Adrenal gland (tissue), 19 donors: ENCODE measurements at places on chromosomes 11 and 22. TPM values are rescaled to one million over a fixed set of nuclear protein-coding genes. Genes with fewer than 3 reads are reported as not detected.

PHOX2A gene
- not detected for total RNA-seq

BARX2 gene
- not detected for total RNA-seq

CREB3L1 gene
- 28.8 TPM for total RNA-seq

TBX1 gene
- total RNA-seq: 4.6 TPM

CARS1 gene
- 17.2 TPM for total RNA-seq

TREH gene
- not detected for total RNA-seq

LMNTD2 gene
- 1.3 TPM for total RNA-seq

DCHS1 gene
- 8.6 TPM for total RNA-seq

BCO2 gene
- total RNA-seq: 35.7 TPM

TIGD3 gene
- total RNA-seq: 0.33 TPM

MS4A6E gene
- not detected for total RNA-seq

GVQW3 gene
- total RNA-seq: 2.5 TPM

PRMT3 gene
- 21.4 TPM for total RNA-seq

MRGPRX3 gene
- total RNA-seq: not detected

MEI1 gene
- not detected for total RNA-seq

PGA5 gene
- not detected for total RNA-seq

TRIM29 gene
- total RNA-seq: 0.31 TPM

TESMIN gene
- total RNA-seq: 6.6 TPM

FDXACB1 gene
- 4.0 TPM for total RNA-seq

LTO1 gene
- total RNA-seq: 24.1 TPM

WDR74 gene
- total RNA-seq: 45.7 TPM

C11orf86 gene
- total RNA-seq: 0.41 TPM

CCDC81 gene
- total RNA-seq: not detected

INS gene
- not detected for total RNA-seq

LGALS12 gene
- total RNA-seq: 1.2 TPM

ISX gene
- not detected for total RNA-seq

VSIG10L2 gene
- not detected for total RNA-seq

MMP13 gene
- not detected for total RNA-seq

MUS81 gene
- 17.5 TPM for total RNA-seq

SNX32 gene
- total RNA-seq: not detected

PRDM10 gene
- total RNA-seq: 10.1 TPM

C22orf31 gene
- not detected for total RNA-seq

ANO1 gene
- total RNA-seq: 0.67 TPM

FOXR1 gene
- not detected for total RNA-seq

ARHGAP32 gene
- total RNA-seq: 50.4 TPM

GTPBP1 gene
- 43.4 TPM for total RNA-seq

FLRT1 gene
- 4.0 TPM for total RNA-seq

SLC6A5 gene
- not detected for total RNA-seq

BATF2 gene
- total RNA-seq: 4.2 TPM

NRGN gene
- total RNA-seq: 3.3 TPM

CHRNA10 gene
- total RNA-seq: 0.80 TPM

MIOX gene
- not detected for total RNA-seq

LARGE2 gene
- total RNA-seq: 4.2 TPM

MMP1 gene
- not detected for total RNA-seq

CRYAB gene
- total RNA-seq: 87.7 TPM

LYVE1 gene
- total RNA-seq: 363 TPM

PRSS23 gene
- 49.4 TPM for total RNA-seq

SMIM38 gene
- total RNA-seq: 0.33 TPM

CAVIN3 gene
- 19.7 TPM for total RNA-seq

MUC5AC gene
- under 0.01 TPM for total RNA-seq

INPP5J gene
- 2.4 TPM for total RNA-seq

PEX16 gene
- total RNA-seq: 36.8 TPM

NDUFS3 gene
- 139 TPM for total RNA-seq
